ENCODE measurements at places on chromosomes 3 and 15. TPM values are rescaled to one million over a fixed set of nuclear protein-coding genes. Genes with fewer than 3 reads are reported as not detected.

Gene TP63
- 373 TPM for total RNA-seq

Gene ADGRG7
- not detected for total RNA-seq

Gene ACAD9
- total RNA-seq = 180 TPM

Gene ROBO1
- total RNA-seq = 60.0 TPM

Gene HOMER2
- 127 TPM for total RNA-seq

Gene UROC1
- not detected for total RNA-seq

Gene CHRNA5
- 0.49 TPM for total RNA-seq

Gene CTXND1
- total RNA-seq = 0.56 TPM

Gene CORO2B
- 0.80 TPM for total RNA-seq

Gene KLF15
- total RNA-seq = 31.3 TPM

Gene GOLGA8S
- total RNA-seq = not detected

Gene FETUB
- 8.3 TPM for total RNA-seq

Measured in lower leg skin (tissue), 4 donors.